Daoy (cell line): ENCODE measurements at places on chromosomes 4 and X.
A peak's percentile ranks its signal among the peaks of the same experiment; 100 is the strongest.

GRCh38 chrX:32673193-32673592, 538.2 kb downstream of the DMD start:
- DNase-seq, result no peak

GRCh38 chr4:6047130-6047673, 29.0 kb upstream of the C4orf50 start:
- peak; percentile 21 for DNase-seq

DNA sequence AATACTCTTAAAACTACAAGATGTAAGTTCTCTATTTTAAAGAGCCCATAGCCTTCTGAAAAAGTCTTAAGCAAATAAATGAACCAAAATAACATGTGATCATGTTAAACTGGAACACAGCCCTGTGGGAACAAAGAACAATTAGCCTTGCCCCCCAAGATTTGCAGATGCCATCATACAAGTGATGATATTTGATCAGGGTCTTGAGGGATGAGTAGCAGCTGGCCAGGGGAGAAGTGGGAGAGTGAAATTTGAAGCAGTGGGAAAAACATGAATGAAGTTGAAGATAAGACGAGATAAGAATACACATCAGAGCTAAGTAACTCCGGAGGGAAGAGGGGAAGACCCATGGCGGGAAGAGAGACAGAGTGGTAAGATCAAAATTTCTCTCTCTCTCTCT, 450.1 kb upstream of the FTHL17 start:
- DNase-seq, result no peak

GRCh38 chr4:145316897-145317574, 136.6 kb upstream of the OTUD4 start:
- DNase-seq, result no peak

DNA sequence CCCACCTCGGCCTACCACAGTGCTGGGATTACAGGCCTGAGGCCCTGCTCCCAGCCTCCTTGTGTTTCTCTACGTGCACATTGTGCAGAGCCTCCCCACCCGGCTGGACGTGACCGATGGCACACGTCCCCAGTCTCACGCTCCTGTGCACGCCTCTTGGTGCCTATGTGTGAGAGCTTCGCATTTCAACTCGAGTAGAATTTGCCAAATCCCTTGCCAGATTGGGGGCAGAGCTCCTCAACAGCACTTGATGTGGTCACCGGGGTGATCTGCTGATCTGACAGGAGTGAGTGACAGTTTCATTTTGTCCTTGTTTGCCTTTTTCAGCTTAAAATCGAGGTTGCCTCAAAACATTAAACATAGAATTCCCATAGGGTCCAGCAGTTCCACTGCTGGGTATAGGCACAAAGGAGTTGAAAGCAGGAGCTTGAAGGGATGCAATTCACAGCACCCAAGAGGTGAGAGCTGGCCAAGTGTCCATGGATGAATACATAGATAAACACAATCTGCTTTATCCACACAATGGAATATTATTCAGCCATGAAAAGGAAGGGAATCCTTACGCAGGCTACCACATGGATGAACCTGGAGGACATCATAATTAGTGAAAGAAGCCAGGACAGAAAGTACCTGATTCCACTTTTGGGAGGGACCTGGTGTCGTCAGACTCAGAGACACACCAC, 17.6 kb downstream of the TMEM187 start:
- DNase-seq, result no peak
